ENCODE measurements at places on chromosomes 5 and 9.

- DNase-seq, result no peak
- H3K27ac ChIP-seq, result no peak overlapping the region
- no peaks in the 10 kb centered on the region for H3K4me1 ChIP-seq
- peaks cover 21% of the 10 kb centered on the region for H3K27me3 ChIP-seq
- H3K36me3 ChIP-seq, result no peaks in the 10 kb centered on the region
Observed at GRCh38 chr9:100679834-100680233, 102.0 kb downstream of the CAVIN4 start.

DNA sequence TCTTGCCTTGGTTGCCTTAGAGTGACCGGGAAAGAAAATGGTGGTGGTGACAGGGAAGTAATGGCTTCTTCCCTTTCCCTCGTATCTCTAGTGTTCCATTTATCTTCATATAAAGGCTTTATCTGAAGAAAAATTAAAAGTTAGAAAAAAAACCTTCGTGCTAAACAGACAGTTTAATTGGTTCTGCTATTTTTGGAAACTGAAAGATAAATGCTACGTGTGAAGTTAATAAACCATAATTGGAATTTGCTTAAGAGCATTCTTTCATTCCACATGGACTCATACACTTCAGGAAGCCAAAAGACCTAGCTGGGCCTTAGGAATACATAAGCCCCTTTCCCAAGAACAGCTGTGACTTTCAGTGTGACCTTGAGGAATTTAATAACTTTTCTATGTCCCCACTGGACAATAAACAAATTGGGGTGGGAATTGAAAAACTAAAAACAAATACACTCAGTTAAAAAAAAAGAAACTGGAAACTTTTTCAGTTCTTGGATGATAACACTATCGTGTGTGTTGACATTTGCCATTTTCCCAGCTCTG, 818.8 kb upstream of the WWC1 start:
- no peaks in the 10 kb centered on the region for H3K4me1 ChIP-seq
- no peaks in the 10 kb centered on the region for H3K27me3 ChIP-seq
- H3K4me3 ChIP-seq, result no peak overlapping the region
- no peaks in the 10 kb centered on the region for H3K36me3 ChIP-seq
- no peak overlapping the region for H3K27ac ChIP-seq

DNA sequence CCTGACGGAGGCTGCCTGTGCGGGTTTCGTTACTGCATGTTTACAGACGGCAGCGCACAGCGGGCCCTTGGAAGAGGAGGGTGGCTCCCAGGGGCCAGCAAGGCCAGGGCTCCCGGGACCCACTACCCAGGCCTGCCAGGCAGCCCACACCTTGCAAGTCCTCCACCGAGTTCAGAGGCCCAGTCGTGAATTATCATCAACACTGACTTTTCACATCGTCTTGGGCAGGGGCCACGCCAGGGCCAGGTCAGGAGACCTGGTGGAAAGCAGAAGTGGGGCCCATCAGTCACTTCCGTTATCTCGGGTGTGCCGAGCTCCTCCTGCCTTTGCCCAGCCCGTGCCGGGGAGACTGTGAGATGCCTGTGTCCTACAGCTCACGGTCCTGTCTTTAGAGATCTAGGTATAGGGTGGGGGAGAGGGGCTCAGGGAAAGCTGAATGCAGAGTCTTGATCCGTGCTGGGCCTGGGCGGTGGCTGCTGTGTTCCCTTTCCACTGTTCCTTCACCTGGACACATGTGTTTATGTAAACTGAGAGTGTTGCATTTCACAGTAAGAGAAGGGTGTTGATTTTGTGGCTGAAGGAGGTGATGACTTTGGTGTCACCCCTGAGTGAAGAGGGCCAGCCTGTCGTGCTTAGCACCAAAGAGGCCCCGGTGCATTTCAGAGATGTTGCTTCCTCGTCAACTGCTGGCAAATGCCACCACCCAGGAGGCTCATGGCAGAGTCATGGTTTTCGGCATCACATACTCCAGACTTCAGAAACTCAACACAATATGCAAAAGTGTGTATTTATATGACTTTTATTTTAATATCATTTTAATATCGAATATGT, 175.2 kb downstream of the GAPVD1 start:
- H3K4me3 ChIP-seq, result no peak overlapping the region
- H3K27ac ChIP-seq, result no peak overlapping the region
- no peaks in the 10 kb centered on the region for H3K4me1 ChIP-seq
- no peak for DNase-seq
- H3K36me3 ChIP-seq, result no peaks in the 10 kb centered on the region

DNA sequence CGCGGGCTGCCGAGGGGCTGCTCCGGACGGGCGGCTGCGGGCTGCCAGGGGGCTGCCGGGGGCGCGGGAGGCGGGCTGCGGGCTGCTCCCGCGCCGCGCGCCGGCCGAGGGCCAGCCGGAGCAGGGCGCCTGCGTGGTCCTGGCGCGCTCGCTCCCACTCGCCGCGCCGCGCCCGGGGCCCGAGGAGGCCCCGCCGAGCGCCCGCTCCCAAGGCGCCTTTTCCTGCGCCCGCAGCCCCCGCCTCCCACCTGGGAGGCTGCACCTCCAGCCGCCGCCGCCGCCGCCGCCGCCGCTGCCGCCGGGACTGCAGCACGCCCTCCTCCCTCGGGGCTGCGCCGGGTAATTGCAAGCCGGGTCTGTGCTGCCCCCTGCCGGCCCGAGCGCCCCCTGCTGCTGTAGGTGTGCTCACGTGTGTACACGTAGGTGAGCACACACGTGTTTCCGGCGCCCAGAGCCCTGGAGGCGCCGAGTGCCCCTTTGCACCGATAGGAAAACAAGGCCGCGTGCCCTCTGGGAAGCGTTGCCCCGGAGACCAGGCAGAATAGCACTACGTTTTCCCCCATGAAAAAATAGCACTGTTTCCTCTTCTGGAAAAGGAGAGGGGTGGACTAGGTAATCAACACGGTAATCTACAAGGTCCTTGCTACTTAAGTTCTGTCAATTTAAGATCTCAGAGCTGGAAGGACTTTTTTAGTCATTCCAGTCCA, at the start of gene EPB41L4B:
Gene EPB41L4B (minus strand): TSS at position 318 of the 707 bp plus-strand sequence. CDS start 613 bp downstream, outside the sequence.
- H3K4me3 ChIP-seq, result peak within 1 kb of the TSS; percentile 62
- H3K4me1 ChIP-seq, result peaks cover 20% of the 10 kb centered on the region
- DNase-seq, result peak; percentile 73
- H3K36me3 ChIP-seq, result no peaks in the 10 kb centered on the region
- H3K27me3 ChIP-seq, result no peaks in the 10 kb centered on the region

- H3K27ac ChIP-seq, result no peak overlapping the region
- H3K4me3 ChIP-seq, result no peak overlapping the region
- peaks cover 11% of the 10 kb centered on the region for H3K4me1 ChIP-seq
Observed at GRCh38 chr5:89417990-89418389, 535.0 kb upstream of the MEF2C start.

DNA sequence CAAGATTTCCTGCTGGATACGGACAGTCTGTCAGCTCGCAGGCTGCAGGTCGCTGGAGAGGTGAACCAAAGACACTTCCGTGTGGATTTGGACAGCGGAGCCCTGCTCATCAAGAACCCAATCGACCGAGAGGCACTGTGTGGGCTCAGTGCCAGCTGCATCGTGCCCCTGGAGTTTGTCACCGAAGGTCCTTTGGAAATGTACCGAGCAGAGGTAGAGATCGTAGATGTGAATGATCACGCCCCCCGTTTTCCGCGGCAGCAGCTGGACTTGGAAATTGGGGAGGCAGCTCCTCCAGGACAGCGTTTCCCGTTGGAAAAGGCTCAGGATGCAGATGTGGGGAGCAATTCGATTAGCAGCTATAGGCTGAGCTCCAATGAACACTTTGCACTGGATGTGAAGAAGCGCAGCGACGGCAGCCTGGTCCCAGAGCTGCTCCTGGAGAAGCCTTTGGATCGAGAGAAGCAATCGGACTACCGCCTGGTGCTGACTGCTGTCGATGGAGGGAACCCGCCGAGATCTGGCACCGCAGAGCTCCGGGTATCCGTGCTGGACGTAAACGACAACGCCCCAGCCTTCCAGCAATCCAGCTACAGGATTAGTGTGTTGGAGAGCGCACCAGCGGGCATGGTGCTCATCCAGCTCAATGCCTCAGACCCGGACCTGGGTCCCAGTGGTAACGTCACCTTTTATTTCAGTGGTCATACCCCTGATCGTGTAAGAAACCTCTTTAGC, 658 bp downstream of the PCDHGC4 start:
- H3K27ac ChIP-seq, result no peak overlapping the region
- no peak for DNase-seq
- no peak overlapping the region for H3K4me3 ChIP-seq
- no peaks in the 10 kb centered on the region for H3K36me3 ChIP-seq

GRCh38 chr9:4630836-4631235, 31.3 kb upstream of the PLPP6 start:
- no peaks in the 10 kb centered on the region for H3K27me3 ChIP-seq
- H3K36me3 ChIP-seq, result no peaks in the 10 kb centered on the region
- peaks cover 6% of the 10 kb centered on the region for H3K4me1 ChIP-seq
- H3K4me3 ChIP-seq, result no peak overlapping the region
- H3K27ac ChIP-seq, result no peak overlapping the region

DNA sequence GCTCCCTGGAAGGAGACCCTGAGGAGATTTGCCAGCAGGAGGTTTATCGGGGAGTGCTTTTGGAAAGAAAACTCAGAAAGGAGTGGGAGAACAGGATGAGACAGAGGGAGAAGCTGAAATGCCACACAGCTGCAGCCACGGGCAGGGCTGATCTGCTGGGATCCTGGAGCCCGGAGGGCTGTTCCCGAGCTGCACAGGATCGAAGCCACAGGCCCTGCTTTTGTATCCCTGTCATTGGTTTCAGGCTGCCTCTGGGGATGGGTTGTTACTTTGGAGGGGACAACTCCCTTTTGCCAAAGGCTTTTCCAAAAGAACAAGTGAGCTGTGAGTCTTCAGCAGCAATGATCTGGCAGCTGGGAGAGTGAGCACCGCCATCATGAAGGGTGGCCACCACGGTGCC, 152.5 kb upstream of the PTCH1 start:
- H3K36me3 ChIP-seq, result no peaks in the 10 kb centered on the region
- no peak for DNase-seq

DNA sequence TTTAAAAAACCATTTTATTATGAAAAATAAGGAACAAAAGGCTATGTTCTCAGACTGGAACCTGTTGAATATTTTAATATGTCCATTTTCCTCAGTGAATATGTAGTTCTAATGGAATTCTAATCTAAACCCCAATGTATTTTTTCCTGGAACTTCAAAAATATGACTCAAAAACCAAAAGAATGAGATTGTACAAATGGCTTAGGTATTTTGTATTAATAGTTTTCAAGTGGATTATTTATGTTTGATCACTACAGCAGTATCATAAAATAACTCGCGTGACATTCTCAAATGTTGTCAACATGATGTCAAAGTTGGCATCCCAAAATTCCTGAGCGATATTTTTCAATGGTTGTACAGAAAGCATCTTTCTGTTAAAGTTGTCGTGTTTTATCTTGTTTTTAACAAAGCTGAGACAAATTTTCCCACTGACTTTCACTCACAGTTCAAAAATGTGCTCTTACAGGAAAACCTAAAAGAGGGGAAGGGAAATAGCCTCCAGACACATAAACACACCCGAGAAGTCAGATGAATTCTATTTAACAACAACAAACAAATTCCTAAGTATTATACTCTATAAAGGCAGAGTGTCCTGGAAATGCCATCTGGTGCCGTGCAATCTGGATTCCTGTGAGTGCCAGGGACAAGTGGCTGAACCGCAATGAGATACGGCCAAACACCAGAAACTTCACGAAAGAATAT, 68.1 kb upstream of the TAS2R1 start:
- H3K4me1 ChIP-seq, result no peaks in the 10 kb centered on the region
- H3K27ac ChIP-seq, result no peak overlapping the region
- no peaks in the 10 kb centered on the region for H3K36me3 ChIP-seq
- H3K27me3 ChIP-seq, result no peaks in the 10 kb centered on the region
- no peak overlapping the region for H3K4me3 ChIP-seq
- no peak for DNase-seq

DNA sequence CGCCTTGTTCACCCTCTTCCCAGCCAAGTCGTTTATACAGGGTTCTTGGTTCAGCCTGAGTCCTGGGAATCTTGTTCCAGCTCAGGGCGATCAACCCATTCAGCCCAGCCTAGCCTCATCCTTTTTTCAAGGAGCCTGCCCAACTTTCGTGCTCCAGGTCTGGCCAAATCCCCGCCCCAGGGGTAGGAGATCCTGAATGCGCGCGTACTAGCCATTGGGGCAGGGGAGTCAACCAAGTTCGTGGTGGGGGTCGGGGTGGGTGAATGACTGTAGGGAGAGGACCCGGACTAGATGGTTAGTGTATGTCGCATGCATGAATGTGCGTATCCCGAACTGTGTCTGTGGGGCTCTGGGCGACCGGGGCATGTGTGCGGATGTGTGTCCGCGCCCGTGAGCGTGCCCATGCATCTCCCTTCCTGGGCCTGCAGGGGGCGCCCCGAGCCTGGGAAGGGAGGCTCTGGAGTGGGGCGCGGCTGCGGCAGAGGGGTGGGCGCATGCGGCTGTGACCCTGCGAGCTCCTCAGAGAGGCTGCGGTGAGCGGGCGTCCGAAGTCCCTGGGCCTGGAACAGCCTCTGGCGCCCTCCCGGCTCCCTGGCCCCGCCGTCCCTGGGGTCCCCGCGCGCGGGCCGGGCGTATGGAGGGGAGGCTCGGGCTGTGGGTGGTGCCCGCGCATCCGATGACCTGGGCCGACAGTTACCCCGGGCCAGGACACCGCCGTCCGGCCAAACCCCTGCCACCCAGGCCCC, 8.7 kb downstream of the CCL21 start:
- DNase-seq, result peak; percentile 23
- H3K36me3 ChIP-seq, result no peaks in the 10 kb centered on the region
- H3K4me1 ChIP-seq, result peaks cover 3% of the 10 kb centered on the region
- no peak overlapping the region for H3K27ac ChIP-seq
- no peaks in the 10 kb centered on the region for H3K27me3 ChIP-seq
- H3K4me3 ChIP-seq, result peak overlapping the region; percentile 57

DNA sequence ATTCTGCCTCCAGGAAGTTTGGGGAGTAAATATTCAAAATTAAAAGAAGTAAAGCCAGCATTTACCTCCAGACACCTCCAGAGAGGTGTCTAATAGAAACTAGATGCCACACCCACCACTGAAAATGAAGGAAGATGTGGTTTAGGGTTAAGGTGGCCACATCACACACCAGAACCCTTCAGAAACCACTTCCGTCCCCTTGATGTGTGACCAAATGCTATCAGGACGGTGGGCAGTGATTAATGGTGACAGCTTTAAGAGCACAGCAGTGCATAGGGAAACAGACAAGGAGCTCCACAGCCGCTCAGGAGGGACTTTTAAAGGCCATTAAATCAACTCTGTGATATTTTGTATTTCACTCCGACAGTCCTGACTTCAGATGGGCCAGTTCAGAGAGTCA, 295.2 kb downstream of the BRINP1 start:
- H3K27ac ChIP-seq, result no peak overlapping the region
- H3K36me3 ChIP-seq, result no peaks in the 10 kb centered on the region
- H3K4me3 ChIP-seq, result no peak overlapping the region
- no peaks in the 10 kb centered on the region for H3K27me3 ChIP-seq

DNA sequence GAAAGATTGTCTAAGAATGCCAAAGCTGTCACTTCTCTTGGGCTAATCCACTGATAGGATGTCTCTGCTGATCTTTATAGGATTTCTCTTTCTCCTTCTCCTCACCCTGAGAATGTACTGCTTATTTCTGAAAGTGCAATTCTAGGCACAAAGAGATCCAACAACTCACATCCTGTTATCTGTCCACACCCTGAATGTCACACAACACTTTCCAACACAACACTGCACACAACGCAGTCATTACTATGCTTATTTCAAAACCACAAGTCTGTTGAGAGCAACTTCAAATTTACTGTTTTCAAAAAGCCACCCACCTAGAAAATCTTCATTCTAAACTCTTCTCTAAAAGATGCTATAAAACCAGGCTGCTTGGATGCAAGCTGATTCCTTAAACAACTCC, 215.0 kb downstream of the ROR2 start:
- no peaks in the 10 kb centered on the region for H3K4me1 ChIP-seq
- H3K4me3 ChIP-seq, result no peak overlapping the region
- H3K27ac ChIP-seq, result no peak overlapping the region
- DNase-seq, result no peak

- H3K27ac ChIP-seq, result no peak overlapping the region
- H3K36me3 ChIP-seq, result no peaks in the 10 kb centered on the region
- H3K4me3 ChIP-seq, result no peak overlapping the region
- no peak for DNase-seq
- H3K4me1 ChIP-seq, result peaks cover 7% of the 10 kb centered on the region
- peaks cover 8% of the 10 kb centered on the region for H3K27me3 ChIP-seq
Observed at GRCh38 chr5:176678584-176678983, 31.3 kb downstream of the TSPAN17 start.
